ENCODE measurements at places on chromosomes 7 and 10.

DNA sequence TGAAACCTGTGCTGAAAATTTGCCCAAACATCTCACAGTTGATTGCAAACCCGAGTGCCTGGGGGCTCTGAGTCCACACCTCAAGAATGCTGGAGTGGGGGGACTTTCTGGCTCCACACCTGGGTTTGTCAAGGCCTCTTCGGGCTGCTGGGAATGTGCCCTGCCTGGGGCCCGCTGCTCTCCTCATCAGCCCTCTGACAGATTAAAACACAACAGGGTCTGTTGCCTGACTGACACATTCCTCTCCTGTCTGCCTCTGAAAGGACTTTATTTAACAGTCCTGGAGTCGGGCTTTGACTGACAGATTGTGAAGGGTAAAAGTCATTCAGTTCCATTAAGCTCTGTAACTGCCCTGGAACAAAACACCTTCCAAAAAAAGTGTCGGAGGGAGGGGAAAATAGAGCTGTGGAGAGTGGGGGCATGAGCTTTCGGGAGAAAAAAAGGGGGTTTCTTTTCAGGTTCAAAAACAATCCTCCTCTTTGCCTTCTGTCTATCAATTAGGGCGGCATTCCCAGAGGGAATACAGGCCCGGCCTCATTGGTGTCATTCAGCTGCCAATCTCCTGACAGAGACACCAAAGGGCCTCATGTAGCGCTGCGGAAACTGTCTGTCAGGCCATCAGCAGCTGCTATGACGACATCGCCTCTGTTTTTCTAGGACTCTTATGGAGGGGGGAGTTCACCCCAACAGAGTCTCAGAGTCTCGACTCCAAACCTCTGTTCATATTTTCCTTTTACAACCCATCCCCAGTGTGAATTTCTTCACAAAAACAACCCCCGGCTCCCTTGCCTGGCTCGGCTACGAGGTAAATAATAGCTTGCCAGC lies 398.8 kb upstream of the NFE2L3 start:
- DNase-seq = no peak

GRCh38 chr7:28520074-28521015 lies 108.0 kb downstream of the CREB5 start:
- no peak for DNase-seq

DNA sequence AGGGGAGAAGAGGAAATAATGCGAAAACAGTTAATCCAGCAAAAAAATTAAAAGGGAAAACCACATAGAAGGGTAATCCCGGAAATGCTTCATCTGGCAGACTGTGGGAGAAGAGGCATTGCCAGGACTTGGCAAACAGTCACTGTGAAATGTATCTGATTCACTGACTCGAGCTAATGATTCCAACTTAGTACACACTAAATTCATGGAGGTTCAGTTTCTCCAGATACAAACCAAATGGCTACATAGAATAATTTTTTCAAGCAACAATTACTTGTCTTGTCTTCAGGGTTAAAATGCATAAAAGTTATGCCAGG lies 36.4 kb downstream of the GDI2 start:
- DNase-seq = no peak

GRCh38 chr10:943334-944033 lies 12.0 kb upstream of the LARP4B start:
- DNase-seq = no peak

- DNase-seq = no peak
Observed at GRCh38 chr7:33421429-33421828, 292.1 kb downstream of the BBS9 start.

GRCh38 chr7:94701555-94701973 lies 45.6 kb upstream of the SGCE start:
- no peak for DNase-seq

DNA sequence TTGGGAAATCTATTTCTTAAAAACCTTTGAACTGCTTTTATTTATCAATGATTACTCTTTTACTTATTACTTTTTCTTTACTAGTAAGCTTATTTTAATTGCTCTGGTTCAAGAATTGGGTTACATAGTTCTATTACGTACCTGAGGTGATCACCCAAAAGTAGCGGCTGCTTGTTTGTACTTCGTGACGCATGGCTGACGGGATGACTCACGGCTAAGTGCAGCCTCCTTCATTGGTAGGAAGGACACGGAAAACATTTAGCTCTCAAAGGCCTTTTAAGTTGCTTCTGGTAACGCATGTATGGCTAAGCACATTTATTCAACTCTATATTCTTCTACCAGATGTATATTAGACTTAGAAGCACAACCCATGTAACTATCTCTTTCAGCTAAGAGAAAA lies 285.8 kb upstream of the SP4 start:
- DNase-seq = no peak

- DNase-seq = no peak
Observed at GRCh38 chr7:129066290-129067131, 11.6 kb upstream of the TNPO3 start.

DNA sequence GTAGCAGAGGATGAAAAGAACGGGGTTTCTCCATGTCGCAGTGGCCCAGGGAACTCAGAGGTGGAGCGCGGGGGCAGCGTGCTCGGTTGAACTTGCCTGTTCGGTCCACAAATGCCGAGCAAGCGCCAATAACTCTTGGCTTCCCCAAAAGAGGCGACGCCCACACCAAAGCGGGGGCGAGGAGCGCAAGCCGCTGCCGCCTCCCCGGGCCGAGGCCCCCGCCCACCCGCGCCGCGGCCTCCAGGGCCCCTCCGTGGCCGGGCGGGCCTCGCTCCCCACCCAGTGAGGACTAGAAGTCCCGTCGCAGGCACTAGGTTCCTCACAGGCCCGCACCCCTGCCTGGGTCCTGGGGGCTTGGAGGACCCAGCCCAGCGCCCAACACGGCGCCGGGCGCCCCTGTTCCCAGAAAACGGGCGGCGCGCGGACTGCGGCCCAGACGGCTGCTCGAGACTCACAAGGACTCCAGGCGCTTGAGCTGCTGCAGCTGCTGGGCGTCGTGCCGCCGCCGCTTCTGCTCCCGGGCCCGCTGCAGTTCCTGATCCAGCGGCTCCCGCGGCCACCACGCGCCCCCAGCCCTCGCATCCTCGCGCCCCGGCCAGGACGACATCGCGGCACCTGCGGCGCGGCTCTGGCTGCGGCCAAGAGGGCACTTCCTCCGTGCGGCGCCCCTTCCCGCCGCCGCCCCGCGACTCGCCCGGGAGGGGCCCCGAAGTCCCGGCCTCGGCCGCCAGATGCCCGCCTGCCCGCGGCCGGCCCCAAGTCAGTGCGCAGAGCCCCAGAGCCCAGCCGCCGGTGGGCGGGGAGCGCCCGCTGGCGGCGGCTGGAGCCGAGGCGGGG lies 14.6 kb upstream of the FKBP9 start:
- peak; percentile 33 for DNase-seq

- no peak for DNase-seq
Observed at GRCh38 chr7:15972862-15973275, 286.4 kb upstream of the MEOX2 start.

- no peak for DNase-seq
Observed at GRCh38 chr7:42445691-42446090, 208.7 kb upstream of the GLI3 start.

GRCh38 chr7:81769891-81770727 lies at the start of gene HGF:
HGF (minus strand) TSS chr7:81770047; CDS start chr7:81769971, 76 bp downstream.
- DNase-seq = no peak

DNA sequence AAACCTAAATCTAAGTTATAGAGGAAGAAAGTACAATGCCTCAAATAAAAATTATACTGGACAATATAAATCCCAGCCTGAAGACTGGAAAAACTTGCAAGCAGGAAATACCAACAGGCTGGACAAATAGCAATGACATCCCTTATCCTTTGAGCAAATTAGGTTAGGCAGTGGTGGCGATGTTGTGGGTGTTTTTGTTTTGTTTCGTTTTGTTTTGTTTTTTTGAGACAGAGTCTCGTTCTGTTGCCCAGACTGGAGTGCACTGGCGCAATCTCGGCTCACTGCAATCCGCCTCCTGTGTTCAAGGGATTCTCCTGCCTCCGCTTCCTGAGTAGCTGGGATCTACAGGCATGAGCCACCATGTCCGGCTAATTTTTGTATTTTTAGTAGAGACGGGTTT lies 57.3 kb upstream of the TES start:
- DNase-seq = no peak

DNA sequence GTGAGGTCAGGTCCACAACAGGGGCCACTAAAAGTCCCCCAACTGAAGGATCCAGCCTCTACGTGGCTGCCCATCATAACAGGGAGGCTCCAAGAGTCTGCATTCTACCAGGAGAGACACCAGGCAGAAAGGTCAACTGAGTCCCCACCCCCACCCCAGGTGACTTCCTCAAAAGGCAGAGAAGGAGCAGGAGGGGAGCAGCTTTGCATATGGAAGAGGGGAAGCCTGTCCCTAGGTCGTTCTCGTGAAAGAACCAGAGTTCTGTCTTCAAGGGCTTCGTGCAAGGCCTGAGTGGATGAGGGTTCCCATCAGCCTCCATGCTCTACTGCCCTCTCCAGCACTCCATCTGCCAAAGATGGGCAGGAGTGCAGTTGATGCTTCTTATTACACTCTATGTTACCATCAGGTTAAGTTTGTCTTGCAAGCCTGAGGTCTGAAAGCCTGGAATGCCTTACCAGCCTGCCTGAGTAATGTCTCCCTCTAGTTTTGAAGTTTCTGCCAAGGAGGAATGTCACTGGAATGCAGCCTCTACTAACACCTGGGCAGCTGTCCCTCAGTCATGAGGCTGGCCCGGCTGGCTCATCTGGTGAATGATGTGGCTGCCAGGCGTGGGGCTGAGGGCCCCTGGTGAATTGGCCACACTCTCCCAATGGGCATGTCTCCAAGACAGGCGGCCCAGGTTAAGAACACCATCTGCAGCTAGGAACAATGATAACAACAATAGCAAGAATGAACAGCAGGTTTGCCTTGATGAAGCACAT lies 54.3 kb upstream of the SMNDC1 start:
- DNase-seq = no peak

GRCh38 chr7:47573758-47574481 lies 8.0 kb downstream of the TNS3 start:
- DNase-seq = no peak

GRCh38 chr7:123057911-123058310 lies 62.4 kb upstream of the TAS2R16 start:
- DNase-seq = no peak

- no peak for DNase-seq
Observed at GRCh38 chr7:155276800-155277375, 20.8 kb upstream of the INSIG1 start.

DNA sequence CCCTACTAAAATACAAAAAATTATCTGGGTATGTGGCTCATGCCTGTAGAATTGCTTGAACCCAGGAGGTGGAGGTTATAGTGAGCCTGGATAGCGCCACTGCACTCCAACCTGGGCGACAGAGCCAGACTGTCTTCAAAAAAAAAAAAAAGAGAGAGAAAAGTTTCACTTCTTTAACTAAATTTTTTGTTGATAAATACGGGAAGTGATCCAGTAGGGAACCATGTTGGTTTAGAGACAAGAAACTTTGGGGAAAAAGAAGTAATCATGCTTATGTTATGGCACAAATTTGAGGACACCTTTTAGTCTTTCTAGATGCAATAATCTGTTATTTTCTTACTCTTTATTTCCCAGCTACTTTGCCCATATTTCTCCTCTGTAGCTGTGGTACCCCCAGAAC lies 309.7 kb downstream of the TYW1 start:
- DNase-seq = no peak

- DNase-seq = no peak
Observed at GRCh38 chr7:112411186-112411795, 39.0 kb upstream of the IFRD1 start.

- no peak for DNase-seq
Observed at GRCh38 chr7:44980393-44981034, 1.7 kb upstream of the MYO1G start.

Data from activated naive CD4-positive, alpha-beta T cell (primary cell).